Lung microvascular endothelial cell (primary cell): ENCODE measurements at places on chromosomes 2 and 18.

DNA sequence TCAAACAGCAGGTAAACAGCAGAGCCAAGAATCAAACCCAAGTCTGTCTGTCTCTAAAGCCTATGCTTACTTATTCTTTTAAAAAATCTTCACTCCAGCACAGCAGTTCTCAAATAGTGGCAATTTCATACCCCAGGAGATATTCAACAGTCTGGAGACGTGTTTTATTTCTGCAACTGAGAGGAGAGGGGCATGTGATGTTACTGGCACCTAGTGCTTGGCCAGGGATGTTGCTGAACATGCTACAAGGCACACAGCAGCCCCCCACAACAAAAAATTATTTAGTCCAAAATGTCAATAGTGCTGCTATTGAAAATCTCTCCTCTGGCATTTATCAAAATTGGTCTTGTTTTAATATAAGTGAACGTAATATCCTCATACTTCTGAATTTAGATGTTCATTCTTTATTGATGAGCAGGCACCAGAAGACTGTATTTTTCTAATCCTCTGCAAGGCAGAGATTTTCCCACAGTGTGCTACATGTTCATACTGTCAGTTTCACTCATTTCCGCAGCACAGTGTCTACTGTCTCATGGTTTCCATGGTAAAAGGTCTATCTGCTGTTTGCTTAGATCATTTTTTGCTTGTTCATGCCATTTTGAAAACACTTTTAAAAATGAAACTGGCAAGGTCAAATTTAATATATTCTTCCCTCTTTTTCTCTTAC, 90.5 kb downstream of the LRATD1 start:
- DNase-seq: no peak

GRCh38 chr18:55385770-55386169, 202.2 kb downstream of the TCF4 start:
- DNase-seq: no peak

DNA sequence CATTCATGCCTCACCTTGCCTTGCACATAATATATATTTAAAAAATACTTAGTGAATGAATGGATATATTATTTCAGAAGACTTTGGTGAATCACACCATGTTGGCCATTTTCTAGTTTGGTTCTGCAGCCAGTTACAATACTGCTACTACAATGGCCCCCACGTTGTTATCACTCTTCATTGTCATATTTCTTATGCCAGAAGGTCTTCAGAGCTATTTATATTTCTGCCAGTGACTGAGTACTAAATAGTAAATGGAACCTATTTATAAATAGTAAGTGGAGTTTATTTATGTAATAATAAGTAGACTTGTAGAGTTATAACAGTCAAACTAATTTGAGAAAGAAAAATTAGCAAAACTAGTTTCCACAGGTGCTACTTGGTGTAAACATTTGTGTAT, 516.6 kb upstream of the SYT4 start:
- no peak for DNase-seq

DNA sequence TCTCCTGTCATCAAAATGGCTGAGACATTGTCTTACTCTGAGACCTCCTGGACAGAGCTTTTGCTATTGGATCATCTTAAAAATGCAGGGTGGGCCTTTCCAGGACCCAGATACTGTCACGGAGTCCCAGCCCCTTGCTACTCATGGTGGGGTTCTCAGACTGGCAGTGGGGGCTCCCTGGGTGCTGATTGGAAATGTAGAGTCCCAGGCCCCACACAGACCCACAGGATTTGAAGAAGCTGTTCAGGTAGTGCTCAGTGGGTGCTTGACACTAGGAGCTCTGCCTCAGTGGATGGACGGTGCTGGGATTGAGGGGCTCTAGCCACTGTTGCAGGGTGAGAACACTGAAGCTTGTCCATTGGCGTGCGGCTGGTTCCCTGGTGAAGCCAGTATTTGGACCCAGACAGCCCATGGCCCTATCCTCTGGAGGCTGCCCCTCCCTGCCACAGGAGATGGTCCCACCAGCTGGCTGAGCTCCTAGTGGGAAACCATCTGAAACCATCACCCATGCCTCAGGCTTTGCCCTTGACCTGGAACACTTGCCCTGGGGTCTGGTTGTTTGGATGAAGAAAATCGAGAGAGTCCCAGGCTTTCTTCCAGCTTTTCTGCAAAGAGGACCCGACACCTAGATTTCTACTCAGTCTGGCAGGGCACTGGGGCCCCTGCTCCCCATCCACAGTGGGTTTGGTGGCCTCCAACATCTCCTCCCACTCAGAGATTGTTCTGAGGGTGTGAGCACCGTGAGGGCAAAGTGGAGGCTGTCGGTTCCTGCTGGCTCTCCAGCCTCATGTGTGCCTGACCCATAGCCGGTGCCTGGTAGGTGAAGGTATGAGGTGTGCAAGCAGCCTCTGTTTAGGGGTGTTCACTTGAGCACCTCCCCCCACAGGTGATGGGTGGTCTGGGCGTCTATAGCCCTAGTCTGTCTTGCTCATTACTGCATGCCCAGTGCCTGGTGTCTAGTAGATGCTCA, 30.1 kb downstream of the MROH2A start:
- DNase-seq: no peak

DNA sequence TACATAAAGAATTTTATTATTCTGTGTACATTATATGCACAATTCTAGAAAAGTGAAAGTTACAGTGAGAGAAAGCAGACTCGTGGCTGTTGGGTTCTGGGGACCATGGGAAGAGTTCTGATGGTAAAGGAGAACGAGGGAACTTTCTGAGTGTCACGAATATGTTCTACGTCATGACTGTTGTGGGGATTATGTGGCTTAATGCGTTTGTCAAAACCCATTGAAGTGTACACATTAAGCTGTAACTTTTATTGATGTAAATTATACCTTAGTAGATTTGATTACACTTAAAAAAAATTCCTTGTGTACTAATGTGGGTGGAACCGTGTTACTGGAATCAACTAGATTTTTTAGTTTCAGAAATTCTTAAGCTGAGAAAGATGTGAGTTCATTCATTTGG, 426.1 kb downstream of the DSC3 start:
- no peak for DNase-seq

DNA sequence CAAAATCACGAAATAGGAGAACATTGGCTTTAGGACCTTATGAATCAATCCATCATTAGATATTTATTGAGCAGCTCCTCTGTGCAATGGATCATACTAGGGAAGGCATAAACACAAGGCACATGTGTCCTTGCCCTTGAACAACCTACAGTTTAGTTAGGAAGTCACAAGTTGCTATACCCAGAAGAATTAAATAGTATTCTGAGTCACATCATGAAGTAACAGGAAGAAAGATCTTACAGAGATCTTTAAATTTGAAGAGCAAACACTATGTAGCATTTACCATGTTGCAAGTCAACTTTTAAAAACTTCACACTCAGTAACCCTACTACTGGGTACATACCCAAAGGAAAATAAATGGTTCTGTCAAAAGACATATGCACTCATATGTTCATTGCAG, 355.2 kb upstream of the SLC14A2 start:
- no peak for DNase-seq

GRCh38 chr2:30277582-30277981, 46.2 kb downstream of the LBH start:
- no peak for DNase-seq

DNA sequence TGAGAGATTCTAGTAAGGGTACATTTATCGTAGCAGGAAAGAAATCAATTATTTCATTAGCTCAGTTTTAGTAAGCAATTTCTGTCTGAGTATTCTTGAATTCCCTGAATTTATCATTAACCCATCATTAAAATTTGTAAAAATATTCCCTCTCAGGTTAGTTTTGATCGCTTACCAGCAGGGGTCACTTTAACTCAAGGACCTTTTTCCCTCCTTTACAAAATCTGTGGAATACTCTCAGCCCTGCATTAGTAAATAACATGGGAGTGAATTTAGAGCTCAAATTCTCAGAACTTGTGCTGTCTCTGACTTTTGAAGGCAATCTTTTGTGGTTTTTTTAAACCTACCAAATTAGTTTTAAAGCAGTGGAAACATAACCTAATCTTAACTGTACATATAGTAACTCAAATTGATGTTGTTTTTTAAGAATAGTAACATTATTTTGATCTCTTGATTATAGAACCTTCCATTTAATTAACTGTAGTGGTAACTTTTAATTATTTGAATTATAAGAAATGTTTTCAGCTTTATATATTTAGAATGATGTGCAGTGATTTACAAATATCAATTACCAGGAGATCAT, 97.2 kb downstream of the AGPS start:
- DNase-seq: peak; percentile 48

DNA sequence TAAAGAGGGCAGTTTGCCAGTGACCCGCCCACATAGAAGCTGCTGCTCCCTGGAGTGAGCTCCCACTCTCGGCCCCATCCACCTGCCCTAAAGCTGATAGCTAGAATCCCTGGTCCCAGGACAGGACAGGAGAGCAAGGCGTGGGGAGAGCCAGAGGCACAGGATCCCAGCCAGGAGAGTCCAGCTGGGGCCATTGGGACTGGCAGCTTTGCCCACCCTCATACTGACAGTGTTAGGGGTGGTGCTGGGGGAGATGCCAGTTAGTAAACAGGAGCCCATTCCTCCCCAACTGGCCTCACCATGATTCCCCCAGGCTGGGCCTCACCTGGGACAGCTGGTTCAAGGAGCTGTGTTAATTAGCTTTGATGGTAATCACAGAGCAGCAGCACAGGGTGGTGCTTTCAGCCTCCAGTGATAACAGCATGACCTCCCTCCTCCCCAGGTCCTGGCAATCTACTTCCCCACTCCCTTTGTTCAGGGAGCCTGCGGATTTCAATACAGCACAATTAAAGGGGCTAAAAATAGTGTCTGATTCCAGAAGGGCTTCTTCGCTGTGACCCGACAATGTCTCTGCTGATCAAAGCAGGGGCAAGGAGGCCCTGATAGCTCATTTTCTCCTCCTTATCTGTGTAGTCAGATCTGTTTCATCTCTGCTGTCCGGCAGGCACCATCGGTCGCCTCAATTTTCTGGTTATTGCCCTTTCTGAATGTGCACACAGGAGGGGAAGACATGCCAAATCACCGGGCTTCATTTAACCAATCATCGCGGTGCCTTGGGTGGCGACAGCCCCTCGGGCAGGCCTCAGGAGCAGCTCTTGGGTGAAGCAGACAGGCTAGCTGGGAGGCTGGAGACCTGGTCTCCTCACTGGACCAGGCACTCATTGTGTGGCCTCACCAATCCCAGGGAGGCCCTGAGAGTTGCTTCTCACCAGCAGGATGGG, 119.9 kb upstream of the TEX51 start:
- no peak for DNase-seq

DNA sequence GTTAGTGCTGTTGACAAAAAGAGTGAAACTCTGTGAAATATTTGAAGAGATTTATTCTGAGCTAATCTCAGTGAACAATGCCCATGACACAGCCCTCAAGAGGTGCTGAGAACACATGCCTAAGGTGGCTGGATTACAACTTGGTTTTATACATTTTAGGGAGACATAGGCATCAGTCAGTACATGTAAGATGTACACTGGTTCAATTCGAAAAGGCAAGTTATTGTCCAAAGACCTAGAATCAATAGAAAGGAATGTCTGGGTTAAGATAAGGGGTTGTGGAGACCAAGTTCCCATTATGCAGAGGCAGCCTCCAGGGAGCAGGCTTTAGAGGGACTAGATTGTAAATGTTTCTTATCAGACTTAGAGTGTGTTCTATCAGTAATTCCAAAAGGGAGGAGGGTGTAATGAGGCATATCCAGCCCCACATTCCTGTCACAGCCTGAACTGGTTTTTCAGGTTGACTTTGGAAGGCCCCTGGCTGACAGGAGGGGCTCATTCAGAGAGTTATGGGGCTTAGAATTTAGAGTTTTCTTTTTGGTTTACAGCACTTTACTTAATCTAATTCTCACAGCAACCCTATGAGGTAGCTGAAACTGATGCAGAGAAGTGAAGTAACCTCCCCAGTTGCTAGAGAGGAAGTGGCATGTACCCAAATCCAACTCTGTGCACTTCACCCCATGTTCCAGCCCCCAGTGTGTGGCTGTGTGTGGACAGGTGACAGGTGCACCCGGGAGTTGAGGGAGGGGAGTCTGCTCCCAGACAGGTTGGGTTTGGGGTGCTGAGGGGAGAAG, 28.3 kb upstream of the ASAP2 start:
- no peak for DNase-seq

GRCh38 chr2:165634855-165635254, 159.2 kb downstream of the GALNT3 start:
- DNase-seq: peak; percentile 18

DNA sequence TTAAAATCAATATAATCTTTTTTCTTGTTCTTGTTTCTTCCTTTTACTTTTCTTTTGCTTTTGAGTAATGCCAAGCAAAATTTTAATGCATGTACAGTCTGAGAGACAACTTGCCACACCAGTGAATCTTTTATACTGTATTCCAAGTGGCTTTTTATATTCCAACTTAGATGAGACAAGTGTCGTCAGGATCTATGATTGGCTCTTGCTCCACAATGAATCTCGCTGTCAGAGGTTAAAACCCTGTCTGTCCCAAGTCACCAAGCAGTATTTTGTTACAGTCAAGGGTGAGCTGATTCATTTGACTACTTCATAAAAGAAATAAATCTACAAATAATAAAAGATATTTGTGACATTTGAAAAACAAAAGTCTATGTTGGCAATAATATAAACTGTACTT, at the start of gene MSTN:
Gene MSTN (minus strand): TSS at position 129 of the 400 bp plus-strand sequence. CDS start 133 bp downstream, outside the sequence.
- DNase-seq: no peak

DNA sequence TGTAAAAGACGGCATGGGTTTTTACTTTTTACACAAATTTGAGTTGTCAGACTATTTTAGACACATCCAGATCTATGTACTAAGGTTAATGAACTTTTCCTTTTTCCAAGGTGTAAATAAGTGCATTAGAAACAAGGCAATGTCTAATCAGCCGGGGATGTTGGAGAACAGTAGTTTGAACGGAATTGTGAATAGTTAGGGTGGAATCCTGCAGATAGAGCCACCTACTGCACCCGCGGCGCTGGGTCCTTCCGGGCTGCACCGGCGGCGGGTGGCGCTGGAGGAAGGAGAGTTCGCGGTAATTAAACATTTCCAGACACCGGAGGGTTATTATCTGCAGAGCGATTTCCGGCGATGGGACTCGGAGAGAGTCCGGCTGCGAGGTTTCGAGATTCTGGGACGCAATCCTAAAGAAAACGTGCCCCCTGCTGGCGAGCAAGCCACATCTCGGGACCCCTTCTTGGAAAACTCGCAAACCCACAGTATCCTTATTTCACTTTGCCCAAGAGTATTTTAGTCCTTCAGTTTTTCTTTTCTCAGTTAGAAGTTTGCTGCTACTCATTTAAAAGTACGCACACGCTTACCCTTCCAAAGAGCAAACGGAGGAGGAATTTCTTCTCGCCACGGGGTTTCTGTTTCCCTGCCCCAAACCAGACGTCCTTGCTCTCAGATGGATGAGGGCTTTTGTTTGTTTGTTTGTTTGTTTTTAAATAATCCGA, 4.5 kb upstream of the OSR1 start:
- DNase-seq: peak; percentile 76

- DNase-seq: no peak
Observed at GRCh38 chr18:28831476-28831875, 654.5 kb upstream of the CDH2 start.

- no peak for DNase-seq
Observed at GRCh38 chr2:205078762-205079161, 533.5 kb downstream of the PARD3B start.
